ENCODE measurements at places on chromosomes 2 and 18. TPM values are rescaled to one million over a fixed set of nuclear protein-coding genes. Genes with fewer than 3 reads are reported as not detected.

The ACVR1C gene
- total RNA-seq = 0.02 TPM

The FIGLA gene
- total RNA-seq = not detected

The PLCD4 gene
- total RNA-seq = 0.59 TPM

The TMEM247 gene
- total RNA-seq = not detected

The CYP26B1 gene
- 18.3 TPM for total RNA-seq

Measured in A549 treated with CORT108297 at 1 μM for 4 hours (cell line).